ENCODE measurements at places on chromosomes 16 and 17. TPM values are rescaled to one million over a fixed set of nuclear protein-coding genes. Genes with fewer than 3 reads are reported as not detected.

GRCh38 chr16:20727181-20727580 is 14.4 kb downstream of the THUMPD1 start:
- H3K4me1 ChIP-seq = no peaks in the 10 kb centered on the region
- no peak overlapping the region for H3K4me3 ChIP-seq
- peaks cover 3% of the 10 kb centered on the region for H3K36me3 ChIP-seq
- no peak overlapping the region for H3K27ac ChIP-seq
- H3K27me3 ChIP-seq = no peaks in the 10 kb centered on the region

DNA sequence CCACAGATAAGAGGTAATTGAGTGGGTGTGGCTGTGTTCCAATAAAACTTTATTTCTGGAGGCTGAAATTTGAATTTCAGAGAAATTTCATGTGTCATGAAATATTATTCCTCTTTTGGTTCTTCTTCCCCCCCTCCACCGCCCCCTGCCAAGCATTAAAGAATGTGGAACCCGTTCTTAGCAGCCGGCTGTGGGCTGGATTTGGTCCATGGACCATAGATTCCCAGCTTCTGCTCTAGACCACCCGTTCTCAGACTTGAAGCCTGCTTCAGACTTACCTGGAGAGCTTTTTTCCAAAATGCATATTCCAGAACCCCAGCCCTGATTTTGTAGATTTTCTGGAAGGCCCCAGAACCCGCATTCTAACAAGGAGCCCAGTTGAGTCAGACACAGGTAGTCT is 15.1 kb upstream of the LASP1NB start:
- H3K4me3 ChIP-seq = no peak overlapping the region
- H3K4me1 ChIP-seq = peaks cover 4% of the 10 kb centered on the region
- H3K27me3 ChIP-seq = no peaks in the 10 kb centered on the region
- DNase-seq = no peak

Gene KCNJ18
- not detected for total RNA-seq

DNA sequence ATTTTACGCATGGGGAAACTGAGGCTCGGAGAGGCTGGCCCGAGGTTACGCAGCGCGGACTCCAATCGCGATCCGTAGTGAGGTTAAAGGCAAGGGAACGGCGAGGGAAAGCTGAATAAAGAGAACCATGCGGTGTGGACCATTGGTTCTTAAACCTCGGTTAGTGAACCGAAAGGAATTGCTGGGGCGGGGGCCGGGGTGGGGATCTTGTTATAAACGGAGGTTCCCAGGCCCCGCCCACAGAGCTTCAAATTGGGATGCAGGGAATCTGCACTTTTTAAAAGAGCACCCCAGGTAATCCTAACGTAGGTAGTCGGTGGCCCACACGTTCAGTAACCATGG is 524 bp downstream of the IQCK start:
- peak overlapping the region; percentile 92 for H3K4me3 ChIP-seq
- DNase-seq = peak; percentile 16
- H3K36me3 ChIP-seq = peaks cover 5% of the 10 kb centered on the region
- H3K27me3 ChIP-seq = no peaks in the 10 kb centered on the region
- peak overlapping the region; percentile 63 for H3K27ac ChIP-seq
- H3K4me1 ChIP-seq = peaks cover 26% of the 10 kb centered on the region

GRCh38 chr16:25721439-25721838 is 29.7 kb downstream of the HS3ST4 start:
- no peak overlapping the region for H3K4me3 ChIP-seq
- no peaks in the 10 kb centered on the region for H3K4me1 ChIP-seq
- DNase-seq = no peak
- H3K36me3 ChIP-seq = no peaks in the 10 kb centered on the region

DNA sequence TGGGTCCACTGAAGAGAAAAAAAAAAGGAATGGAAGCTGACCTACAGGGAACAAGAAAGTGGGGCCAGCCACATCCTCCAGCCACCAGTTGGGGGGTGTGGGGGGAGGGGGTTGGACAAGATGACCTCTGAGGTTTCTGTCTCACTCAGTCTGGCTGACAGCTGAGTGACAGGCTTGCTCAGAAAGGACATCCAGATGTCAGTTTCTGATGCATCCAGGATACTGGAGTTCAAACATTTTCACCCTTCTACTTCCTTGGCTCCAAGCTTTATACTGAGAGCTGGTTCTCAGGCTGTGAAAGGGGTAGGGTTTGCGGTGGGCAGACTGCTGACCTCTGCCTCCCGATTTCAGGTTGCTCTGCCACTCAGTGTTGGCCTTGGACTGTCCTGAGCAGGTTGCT is 2178.3 kb downstream of the TP53TG3F start:
- H3K36me3 ChIP-seq = no peaks in the 10 kb centered on the region
- DNase-seq = no peak
- no peak overlapping the region for H3K4me3 ChIP-seq
- H3K4me1 ChIP-seq = no peaks in the 10 kb centered on the region
- no peak overlapping the region for H3K27ac ChIP-seq

DNA sequence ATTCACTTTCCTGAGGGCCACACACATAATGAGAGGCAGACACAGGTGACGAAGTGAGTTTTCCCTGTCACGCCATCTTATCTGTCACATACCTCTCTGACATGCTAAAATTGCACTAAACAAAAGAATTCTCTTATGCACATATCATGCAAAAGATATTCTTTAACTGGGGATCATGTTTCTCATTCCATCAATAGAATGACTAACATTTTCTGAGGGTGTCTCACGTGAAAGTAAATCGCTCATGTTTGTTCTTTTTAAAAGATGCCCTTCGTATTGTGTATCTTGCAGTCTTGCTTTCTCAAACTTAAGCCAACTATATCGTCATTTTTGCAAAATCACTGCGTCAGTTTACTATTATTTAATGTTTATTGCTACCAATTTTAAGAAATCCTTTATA is 306.4 kb downstream of the WWOX start:
- no peak for DNase-seq
- H3K27me3 ChIP-seq = no peaks in the 10 kb centered on the region
- no peaks in the 10 kb centered on the region for H3K4me1 ChIP-seq
- no peak overlapping the region for H3K4me3 ChIP-seq
- no peak overlapping the region for H3K27ac ChIP-seq

DNA sequence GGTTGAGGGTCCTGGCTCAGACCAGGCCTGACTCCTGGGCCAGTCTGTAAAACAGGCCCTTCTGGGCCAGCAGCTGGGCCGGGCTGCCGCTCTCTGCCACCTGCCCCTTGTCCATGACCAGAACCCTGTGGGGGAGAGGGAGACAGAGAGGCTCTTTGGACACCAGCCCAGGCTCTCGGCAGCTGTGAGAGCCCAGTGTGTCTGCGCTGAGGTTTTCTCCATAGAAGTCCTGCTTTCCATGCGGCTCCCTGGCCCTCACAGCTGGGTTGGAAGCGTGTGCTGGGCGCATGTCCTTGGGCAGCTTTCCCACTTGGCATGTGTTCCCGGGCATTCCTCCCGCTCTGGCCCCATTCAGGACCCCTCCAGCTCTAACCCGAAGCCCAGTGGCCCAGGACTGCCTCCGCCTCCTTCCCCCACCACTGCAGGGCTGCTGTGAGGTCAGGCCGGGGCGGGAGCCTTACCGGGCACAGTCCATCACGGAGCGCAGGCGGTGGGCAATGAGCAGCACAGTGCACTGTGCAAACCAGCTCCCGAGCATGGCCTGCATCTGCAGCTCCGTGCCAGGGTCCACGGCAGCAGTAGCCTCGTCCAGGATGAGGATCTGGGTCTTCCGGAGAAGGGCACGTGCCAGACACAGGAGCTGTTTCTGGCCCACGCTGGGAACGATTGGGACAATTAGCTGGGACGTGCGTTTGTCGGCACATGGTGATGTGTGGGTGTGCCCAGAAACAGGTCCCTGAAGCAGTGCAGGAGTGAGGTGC is 73.0 kb downstream of the ABCC6 start:
- peak overlapping the region; percentile 85 for H3K27ac ChIP-seq
- H3K36me3 ChIP-seq = no peaks in the 10 kb centered on the region
- H3K4me1 ChIP-seq = peaks cover 49% of the 10 kb centered on the region
- no peaks in the 10 kb centered on the region for H3K27me3 ChIP-seq

GRCh38 chr17:37717627-37718323 is 27.1 kb downstream of the HNF1B start:
- no peaks in the 10 kb centered on the region for H3K27me3 ChIP-seq
- no peaks in the 10 kb centered on the region for H3K36me3 ChIP-seq
- H3K4me3 ChIP-seq = no peak overlapping the region
- peak overlapping the region; percentile 76 for H3K27ac ChIP-seq
- peaks cover 19% of the 10 kb centered on the region for H3K4me1 ChIP-seq
- peak; percentile 41 for DNase-seq

Gene KRT14
- not detected for total RNA-seq

DNA sequence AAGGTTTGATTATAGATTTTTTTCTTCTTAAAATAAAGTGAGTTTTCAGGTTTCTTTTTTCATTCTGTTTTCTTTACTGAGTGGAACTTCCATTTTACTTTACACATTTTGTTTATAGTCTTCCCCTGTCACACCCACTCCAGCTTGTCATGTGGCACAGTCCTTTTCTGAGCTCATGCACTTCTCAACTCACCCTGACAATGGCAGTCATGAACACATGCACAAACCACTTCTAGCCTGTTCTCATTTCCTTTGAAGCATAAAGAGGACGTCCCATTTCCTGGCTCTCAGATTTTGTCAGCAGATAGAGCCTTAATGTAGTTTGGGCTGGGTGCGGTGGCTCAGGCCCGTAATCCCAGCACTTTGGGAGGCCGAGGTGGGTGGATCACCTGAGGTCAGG is 168.0 kb downstream of the AHSP start:
- no peaks in the 10 kb centered on the region for H3K27me3 ChIP-seq
- H3K4me3 ChIP-seq = no peak overlapping the region
- no peak overlapping the region for H3K27ac ChIP-seq
- no peaks in the 10 kb centered on the region for H3K36me3 ChIP-seq
- no peak for DNase-seq

DNA sequence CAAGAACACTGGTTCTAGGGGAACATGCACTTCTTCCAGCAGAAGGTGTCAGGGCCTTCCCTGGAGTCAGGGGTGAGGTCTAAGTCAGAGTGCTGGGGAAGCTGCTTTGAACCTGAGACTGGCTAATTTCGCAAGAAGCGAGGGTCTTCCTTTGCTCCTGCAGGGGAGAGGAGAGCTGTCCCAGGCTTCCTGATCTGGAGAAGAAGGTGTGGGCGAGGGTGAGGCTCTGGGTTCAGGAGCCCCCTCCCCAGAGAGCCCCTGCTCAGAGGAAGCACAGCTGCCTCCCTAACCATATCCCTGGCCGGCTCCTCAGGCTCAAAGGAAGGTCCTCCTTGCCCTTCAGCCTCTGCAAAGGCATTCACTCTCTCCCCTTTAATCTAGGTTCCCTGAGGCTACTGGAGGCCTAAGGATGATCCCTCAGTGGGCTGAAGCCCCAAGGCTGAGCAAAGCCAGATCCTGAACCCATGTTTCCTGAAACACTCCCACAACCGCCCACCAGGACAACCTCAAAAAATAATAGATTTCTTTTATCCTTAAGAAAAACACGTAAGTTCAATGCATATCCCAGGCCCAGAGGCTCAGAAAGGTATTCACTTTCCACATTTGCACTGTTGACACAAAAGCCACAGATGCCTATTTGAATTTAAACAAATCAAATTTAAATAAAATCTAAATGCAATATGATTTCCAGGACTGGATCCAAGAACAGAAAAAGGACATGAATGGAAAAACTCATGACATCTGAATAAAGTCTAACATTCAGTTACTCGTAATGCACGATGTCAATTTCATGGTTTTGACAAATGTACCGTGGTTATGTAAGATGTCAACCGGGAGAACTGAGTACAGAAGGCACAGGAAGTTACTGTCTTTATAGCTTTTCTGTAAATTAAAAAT is 71.5 kb upstream of the RCVRN start:
- no peaks in the 10 kb centered on the region for H3K36me3 ChIP-seq
- no peaks in the 10 kb centered on the region for H3K27me3 ChIP-seq
- no peak overlapping the region for H3K4me3 ChIP-seq
- DNase-seq = no peak

DNA sequence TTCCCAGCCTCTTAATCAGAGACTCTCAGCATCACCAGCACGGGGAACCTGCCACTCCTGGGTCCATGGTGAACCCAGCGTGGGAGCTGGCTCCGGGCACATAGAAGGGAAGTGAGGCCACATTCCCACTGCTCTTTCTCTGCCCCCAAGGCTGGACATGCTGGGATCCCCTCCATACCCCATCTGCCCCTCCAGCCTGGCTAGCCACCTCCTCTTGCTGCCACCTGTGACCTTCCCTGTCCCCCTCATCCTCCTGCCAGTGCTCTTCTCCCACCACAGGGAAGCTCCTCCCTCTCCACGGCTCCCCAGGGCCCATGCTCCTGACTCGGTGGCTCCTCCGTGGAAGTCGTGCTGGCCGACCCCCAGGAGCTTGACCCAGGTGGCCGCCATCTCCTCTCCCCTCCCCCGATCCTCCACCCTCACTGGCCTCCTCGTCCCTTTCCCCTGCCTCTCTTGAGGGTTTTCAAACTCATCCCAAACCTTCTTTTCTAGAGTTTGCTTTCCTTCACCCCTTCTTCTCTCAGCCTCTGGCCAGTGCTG is 139.1 kb upstream of the CHMP6 start:
- no peaks in the 10 kb centered on the region for H3K4me1 ChIP-seq
- no peak for DNase-seq
- H3K27me3 ChIP-seq = no peaks in the 10 kb centered on the region
- H3K4me3 ChIP-seq = no peak overlapping the region
- H3K36me3 ChIP-seq = no peaks in the 10 kb centered on the region

DNA sequence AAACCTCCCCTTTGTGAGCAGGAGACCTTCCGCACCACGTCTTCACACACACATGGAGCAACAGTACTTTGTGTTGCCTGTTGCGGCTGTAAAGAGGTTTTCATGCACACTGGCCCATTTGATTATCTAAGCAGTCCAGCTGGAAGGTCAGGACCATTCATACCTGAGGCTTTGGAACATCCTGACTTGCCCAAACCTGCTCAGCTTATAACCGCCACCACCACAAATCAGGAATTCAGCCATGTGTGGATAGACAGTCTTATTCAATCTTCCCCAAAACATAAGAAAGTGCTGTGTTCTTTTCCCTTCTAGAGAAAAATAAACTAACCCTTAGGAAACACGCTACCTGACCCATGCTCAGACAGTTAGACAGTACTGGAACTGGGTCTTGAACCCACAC is 81.6 kb upstream of the XYLT1 start:
- no peak overlapping the region for H3K4me3 ChIP-seq
- H3K27ac ChIP-seq = no peak overlapping the region
- no peaks in the 10 kb centered on the region for H3K36me3 ChIP-seq
- peak; percentile 11 for DNase-seq

Gene SDR42E1
- 7.7 TPM for total RNA-seq

DNA sequence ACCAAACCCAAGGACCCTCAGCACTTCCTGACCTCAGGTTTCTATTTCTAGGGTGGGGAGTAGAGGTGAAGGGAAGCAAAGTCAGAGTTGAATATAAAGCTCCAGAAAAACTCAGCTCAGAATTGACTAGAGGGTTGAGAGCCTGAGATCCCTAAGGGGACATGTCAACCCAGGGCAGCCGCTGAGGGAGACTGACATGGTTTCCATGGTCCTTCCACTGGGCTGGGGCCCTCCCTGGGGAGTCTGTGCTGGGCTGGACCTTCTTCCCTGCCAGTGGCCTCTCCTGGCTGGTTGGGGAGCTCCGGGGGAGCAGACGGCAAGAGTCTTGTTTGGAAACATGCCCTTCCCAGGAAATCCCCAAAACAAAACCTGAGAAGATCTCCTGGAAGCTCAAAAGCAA is 121.3 kb downstream of the METRNL start:
- DNase-seq = peak; percentile 1
- peak overlapping the region; percentile 6 for H3K27ac ChIP-seq
- no peaks in the 10 kb centered on the region for H3K27me3 ChIP-seq
- no peak overlapping the region for H3K4me3 ChIP-seq

Gene PDP2
- 34.2 TPM for total RNA-seq

Gene HSD17B1
- total RNA-seq = 2.3 TPM

Measured in thyroid gland (tissue), 4 donors.